Stimulated activated CD8-positive, alpha-beta memory T cell treated with anti-CD3 and anti-CD28 coated beads, Interleukin-7, amount 100 ng/mL, for 1 hour (primary cell): ENCODE measurements at places on chromosomes 5 and 9.

DNA sequence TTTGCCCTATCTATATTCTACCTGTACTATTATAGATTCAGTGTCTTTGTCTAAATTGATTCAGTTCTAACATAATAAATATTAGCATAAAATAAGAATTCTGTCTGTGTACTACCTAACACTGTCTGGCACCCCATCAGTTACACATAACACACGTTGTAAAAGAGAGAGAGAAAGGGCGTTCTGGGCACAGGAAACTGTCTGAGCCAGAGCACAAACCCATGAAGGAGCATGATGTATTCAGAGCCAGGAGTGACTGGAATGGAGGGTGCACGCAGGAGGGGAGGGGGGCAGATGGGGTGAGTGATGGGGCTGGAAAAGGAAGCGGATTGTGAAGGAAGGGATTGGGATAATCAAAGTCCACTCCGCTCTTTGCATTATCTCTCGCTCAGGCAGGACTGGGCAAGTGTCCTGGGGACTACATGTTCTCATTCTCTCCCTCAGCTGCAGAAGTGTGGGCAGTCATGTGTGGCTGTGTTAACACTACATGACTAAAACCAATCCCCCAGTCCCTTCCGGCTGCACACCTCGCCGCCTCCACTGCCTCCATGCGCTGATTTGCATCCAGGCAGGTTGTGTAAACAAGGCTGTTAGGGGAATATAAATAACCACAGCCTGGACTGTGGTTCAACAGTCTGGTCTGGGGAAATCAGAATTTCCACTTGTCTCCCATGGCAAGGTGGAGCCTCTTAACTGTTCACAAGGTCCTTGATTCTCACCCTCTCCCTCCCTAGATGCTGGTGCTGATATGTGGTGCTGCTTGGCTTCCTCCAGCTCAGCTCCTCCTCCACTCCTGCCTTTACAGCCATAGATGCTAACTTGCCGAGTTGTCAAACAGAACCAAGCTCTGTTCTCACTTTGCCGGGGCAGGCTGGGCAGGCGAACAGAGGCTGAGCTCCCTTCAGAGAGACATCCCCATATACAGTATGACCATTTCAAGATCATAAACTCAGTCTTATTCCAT lies 367.5 kb upstream of the BRINP1 start:
- DNase-seq, result no peak

GRCh38 chr5:151125421-151125820 lies 32.2 kb downstream of the ANXA6 start:
- DNase-seq, result no peak

DNA sequence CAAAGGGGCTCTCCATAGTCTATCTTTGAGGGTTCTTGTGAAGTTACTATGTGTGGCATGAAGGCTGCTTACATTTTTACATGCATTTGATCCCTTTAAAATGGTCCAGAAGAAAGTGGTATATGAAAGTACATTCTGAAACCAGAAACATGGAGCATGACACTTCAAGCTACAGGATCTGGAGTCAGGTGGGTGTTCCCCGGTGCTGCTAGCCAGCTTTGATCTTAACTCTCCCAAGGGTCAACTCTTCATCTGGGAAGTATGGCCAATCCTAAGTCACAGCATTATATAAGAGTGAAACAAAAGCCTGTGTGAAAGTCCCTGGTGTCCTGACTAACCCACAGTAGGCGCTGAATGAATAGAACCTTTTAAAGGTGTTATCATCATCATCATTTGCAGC lies 91.0 kb upstream of the TAS2R1 start:
- DNase-seq, result no peak

DNA sequence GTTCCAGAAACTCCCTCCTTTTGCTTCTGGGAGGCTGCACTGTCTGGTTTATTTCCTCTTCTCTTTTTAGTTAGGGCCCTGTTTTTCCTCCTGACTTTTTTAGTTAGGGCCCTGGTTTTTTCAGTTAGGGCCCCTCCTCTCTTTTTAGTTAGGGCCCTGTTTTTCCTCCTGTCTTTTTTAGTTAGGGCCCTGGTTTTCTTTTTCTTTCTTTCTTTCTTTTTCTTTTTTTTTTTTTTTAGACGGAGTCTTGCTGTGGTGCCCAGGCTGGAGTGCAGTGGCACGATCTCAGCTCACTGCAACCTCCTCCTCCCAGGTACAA lies 15.1 kb downstream of the GSN start:
- DNase-seq, result no peak

DNA sequence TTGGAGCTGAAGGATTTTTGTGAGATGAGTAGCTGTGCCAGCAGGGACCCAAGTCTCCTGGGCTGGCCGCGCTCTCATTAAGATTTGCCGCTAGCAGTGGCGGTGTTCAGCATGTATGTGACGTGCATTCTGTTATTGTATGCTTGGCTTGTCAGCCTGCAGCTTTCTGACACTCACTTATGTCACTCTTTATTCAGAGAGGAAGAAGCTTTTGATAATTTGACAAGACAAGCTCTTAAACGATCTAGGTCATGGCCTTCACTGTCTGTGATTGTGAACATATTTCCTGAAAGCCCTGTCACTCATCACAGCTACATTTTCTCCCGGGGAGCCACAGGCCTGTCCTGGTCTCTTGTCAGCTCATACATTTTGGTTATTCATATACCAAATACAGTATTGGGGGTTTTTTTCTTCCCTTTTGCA lies 98.2 kb upstream of the GRHPR start:
- DNase-seq, result no peak

- DNase-seq, result no peak
These were observed 184.1 kb downstream of the PAX5 start for GRCh38 chr9:36849943-36850342.

GRCh38 chr9:131438190-131438589 lies 44.3 kb downstream of the PRRC2B start:
- DNase-seq, result no peak
